ENCODE measurements at places on chromosomes 3 and 15. TPM values are rescaled to one million over a fixed set of nuclear protein-coding genes. Genes with fewer than 3 reads are reported as not detected.

Gene RPS17
- 1,690 TPM for total RNA-seq

Gene TNNC1
- not detected for total RNA-seq

Gene C3orf85
- total RNA-seq: not detected

Gene SCAANT1
- not detected for total RNA-seq

DNA sequence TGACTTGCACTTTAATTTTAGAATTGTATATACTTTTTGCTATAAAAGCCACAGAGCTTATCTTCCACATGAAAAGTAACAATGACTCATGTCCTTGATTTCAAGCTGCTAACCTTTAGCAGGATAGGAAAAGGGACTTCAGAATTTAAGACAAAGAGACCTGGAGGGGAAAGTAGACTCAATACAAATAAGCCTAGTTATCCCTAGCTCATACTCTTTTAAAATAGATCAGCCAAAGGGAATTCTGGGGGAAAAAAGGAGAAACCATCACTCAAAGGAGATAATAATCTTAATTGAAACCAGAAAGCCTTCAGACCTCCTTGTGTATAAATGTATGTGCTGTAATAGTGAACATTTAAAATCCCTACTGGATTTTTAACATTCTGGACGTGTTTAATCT is 930.3 kb downstream of the NTRK3 start:
- no peak for DNase-seq

GRCh38 chr3:126434931-126435411 is 40.3 kb downstream of the CFAP100 start:
- no peak for DNase-seq

- DNase-seq: no peak
Measured at GRCh38 chr3:54649551-54649950, 278.3 kb downstream of the LRTM1 start.

DNA sequence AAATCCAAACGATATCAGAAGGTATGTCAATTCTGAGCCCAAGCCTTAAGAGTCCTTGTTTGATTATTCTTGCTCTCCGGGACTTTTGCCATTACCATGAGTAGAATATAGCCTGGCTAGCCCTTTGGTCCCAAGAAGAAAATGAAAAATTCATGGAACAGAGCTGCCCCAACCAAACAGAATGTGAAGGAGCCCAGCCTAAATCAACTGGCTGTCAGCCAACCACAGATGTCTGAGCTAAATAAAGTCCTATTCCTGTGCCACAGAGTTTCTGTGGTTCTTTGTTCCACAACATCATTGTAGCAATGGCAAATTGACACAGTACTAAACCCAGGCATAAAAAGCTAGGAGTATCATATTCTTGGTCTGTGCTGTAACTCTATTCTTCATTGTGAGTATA is 185.2 kb downstream of the CPNE4 start:
- DNase-seq: no peak

DNA sequence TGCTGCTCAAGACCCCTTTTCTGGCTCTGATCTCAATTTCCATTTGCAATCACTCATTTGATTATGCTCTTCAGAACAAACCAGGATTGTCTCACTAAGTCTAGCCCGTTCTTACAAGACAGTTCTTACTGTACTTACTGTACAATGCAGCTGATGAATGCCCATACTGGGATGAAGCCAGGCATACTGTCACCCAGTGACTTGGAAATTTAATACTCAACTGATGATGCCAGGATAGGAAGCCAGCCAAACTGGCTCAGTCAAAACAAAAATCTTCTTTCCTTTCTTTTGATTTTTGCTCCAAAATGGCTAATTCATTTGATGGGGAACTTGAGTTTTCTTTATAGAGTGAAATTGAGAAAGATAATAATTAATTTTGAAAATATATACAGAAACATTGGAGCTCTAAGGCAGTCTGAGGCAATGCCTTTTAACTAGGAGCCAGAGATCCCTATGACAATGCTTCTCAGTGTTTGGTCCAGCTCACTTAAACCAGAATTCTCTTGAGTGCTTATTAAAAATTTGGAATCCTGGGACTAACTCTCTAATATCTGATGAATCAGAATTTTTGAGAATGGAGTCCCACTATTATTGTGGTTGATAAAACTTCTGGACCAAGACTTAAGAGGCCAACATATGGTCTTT is 265.6 kb upstream of the THBS1 start:
- DNase-seq: no peak

DNA sequence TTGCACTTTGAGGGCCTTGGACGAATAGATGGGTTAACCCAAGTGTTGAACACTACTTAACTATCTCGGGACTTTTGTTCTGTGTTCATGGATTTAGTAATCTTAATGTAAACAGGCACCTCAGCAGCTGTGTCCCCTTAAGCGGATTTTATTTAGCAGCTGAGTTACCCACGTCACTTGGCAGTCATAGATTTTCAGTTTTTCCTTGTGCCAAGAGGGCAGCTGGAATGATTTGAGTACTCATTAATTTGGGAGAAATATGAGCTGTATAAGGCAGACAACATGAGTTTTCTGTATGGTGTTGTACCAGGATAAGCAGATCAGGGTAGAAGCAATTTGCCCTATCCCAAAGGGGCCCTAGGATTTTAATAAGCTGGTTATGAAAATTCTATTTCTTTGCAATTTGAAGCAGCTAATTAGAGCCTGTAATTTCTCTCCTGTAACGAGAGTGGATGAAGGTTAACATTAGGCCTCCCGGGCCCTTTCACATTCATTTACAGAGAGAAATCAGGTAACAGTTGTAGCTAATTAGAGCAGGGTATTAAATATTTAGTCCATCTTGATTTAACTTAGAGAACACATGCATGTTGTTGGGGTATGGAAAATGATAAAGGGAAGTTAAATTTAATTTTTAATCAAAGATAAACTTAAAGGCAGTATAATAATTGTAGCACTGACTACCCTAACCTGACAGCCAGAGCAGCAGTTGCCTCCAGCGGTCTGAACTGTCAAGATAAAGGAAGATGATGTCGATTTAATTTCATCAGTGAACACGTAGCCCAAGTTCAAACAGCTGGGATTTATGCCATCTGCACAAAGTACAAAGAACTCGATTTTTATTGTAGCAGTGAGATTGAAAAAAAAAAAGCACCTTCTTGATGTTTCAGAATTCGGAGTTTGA is 194.5 kb downstream of the LRTM1 start:
- no peak for DNase-seq

DNA sequence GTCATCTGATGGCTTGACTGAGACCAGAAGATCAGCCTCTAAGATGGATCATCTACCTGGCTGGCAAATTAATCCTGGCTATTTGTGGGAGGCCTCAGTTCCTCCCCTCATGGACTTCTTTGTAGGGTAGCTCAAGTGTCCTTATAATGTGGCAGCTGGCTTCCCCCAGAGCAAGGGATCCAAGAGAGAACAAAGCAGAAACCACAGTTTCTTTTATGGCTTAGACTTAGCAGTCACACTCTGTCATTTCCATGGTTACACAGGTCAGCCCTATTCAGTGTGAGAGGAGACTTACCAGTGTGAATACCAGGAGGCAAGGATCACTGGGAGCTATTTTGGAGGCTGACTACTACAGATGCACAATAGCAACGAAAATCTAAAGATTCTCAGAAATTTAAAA is 15.3 kb upstream of the ARL14 start:
- DNase-seq: no peak

DNA sequence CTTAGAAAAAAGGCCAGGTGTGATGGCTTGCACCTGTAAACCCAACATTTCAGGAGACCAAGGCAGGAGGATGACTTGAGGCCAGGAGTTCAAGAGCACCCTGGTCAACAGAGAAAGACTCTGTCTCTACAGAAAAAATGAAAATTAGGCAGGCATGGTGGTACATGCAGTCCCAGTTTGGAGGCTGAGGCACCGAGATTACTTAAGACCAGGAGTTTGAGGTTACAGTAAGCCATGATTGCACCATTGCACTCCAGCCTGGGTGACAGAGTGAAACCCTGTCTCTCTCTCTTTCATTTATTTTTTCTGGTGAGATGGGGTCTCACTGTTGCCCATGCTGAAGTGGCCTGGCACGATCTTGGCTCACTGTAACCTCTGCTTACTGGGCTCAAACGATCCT is 24.7 kb downstream of the IP6K1 start:
- no peak for DNase-seq
